ENCODE measurements at places on chromosomes 1 and 21.
A peak's percentile ranks its signal among the peaks of the same experiment; 100 is the strongest.

DNA sequence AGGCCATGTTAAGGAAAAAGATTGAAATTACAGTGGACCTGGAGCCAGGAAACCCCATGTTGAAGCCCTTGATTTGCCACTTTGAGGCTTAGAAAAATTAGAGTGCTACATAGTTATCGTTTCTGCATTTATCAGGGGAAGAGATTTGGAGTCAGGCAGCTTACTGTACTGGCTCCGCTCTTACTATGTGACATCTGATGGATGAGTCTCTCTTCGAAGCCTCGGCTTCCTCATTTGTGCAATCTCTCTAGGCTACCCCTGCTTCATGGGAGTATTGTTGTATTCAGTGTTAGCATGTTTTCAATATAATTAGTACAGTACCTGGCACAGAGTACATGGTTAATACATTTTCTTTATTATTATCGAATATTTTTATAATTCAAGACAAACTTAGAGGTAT is 480.4 kb upstream of the USP24 start:
- DNase-seq: no peak

DNA sequence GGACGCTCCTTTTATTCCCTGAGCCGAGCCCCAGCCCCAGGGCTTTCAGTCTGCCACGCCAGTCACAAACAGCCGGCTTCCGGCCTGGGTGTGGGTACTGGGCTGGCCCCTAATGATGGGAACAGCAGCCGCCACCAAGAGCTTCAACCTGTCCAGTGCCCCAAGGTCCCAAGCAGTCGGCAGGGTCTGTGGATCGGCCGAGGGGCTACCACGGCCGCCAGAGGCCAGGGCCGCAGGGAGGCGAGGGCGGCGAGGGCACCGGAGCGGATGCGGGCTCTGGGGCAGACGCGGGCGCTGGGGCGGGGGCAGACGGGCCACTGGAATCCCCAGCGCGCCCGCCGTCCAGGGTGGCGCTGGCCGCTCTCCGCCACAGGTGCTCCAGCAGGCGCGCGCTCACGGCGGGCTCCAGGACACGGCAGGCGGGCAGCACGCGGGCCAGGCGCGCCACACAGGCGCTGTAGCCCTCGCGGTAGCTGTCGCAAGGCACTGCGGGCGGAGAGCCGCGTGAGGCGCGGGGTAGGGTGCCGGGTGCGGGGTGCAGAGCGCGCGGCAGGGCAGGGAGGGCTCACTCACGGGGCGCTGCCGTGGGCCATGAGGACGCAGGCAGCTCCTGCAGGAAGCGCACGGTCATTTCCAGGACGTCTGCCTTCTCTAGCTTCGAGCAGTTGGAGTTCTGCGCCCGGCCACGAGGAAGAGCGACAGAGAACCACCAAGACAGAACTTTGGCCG is 887 bp downstream of the HES2 start:
- DNase-seq: no peak

DNA sequence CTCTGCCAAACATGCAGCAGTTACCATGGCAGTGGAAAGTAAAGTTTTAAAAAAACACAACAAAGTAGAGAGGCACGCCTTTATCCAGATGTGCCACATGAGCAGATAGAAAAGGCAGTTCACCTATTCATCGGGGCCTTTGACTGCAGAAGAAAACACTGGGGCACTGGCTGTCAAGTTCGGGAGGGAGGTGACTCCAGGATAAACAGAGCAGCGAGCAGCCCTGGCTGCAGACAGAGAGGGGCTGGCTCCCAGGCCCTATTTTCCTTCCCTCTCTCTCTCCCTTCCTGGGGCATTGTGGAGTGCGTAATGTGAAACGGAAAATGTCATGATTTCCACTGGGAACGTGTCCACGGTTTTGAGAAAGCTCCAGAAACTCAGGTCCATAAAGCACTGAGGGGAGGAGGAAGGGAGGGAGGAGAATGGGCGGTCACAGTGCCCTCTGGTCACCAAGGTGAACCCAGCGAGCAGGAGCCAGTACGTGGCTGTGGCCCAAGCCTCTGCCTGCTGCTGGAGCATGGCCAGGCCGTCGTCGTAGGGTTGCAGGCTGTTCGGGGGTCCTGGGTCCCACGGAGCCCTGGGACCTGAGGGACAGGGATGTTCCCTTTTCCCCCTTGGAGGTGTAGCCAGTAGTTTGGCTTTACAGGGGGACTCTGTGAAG is 114.7 kb upstream of the IRF2BP2 start:
- DNase-seq: no peak

DNA sequence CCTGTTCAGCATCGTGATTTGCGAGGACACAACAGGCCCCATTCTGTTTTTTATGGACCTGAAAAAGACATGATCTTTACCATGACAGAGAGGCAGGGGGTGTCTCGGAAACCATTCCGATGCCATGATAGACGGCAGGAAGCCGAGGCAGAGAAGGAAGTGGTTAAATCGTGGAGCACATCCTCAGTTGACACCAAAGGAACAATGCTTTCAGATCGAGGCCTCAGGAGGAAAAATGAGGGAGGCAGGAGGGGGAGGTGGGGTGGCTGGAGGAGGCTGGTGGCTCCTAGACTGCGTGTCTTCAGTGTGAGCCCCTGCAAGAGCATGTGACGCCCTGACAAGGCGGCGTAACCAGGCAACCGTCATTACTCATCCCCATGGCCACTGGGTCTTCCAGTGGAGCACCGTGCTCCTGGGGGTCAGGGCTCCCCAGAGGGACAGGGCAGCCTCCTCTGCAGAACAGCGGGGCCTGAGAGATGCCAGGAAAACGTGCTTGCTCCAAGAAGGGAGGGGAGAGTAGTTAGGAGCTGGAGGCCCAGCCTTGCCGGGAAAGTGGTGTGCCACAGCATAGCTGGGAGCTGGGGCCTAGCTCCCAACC is 172.8 kb upstream of the TMEM51 start:
- no peak for DNase-seq

GRCh38 chr1:216929870-216930582 is 206.8 kb upstream of the ESRRG start:
- DNase-seq: no peak

GRCh38 chr1:108719656-108720435 is 7.1 kb downstream of the FNDC7 start:
- DNase-seq: no peak

GRCh38 chr1:76640723-76641122 is 226.6 kb upstream of the ST6GALNAC5 start:
- DNase-seq: no peak

DNA sequence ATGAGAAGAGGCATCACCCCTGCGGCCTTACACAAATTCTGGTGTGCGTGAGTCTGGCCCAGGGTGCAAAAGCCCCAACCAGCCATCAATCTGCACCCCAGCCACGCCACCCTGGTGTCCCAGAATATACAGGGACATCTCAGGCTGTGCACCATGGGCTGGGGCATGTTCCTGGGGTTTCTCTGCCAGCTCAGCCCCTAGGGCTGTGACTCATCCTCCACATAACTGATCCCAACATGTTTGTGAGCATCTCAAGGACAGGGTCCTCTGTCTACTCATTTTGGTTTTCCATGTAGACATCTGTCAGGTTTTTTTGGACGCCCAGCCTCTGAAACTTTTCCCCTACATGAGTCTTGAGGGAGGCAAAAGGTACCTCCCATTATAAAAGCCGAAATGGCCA is 511 bp downstream of the ZNF683 start:
- no peak for DNase-seq

DNA sequence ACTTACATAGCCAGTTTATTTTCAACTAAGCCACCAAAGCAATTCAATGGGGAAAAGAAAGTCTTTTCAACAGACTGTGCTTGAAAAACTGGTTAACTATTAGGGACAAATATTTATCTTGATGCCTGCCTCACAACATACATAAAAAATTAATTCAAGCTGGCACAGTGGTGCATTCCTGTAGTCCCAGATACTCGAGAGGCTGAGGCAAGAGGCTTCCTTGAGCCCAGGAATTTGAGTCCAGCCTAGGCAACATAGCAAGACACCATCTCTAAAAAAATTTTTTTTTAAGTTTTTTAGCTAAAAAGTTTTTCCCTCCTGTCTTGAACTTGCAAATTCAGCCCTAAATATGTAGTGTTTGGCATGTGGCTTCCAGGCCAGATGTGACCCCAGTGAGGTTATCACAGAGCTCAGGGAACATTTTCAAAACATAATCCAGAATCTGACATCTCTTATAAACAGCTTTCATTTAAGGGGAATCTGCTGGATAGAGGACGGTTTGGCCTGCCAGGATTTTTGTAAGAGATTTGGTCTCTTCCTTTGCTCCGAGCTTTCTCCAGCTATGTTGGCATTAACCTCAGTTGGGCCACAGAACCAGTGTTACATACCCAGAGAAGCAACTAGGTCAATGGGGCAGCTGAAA is 46.4 kb downstream of the COL6A1 start:
- no peak for DNase-seq

GRCh38 chr1:8767006-8767405 is 50.4 kb downstream of the RERE start:
- DNase-seq: no peak

DNA sequence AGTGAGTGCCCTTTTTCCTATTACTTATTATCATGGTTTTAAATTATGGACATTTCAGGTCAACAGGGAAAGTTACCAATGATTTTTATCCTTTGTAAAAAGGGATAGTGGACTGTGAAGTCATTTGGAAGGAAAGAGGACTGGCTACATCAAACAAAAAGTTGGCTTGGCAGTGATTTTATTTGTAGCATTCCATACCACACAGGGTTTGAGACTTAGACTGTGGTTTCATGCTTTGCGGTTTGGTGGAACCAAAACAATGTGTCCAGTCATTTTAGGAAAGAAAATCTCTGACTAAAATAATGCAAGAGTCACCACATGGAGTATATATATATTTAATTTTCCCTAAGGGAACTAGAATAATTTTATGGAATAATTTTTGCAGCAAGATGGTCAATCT is 239.5 kb downstream of the HMCN1 start:
- no peak for DNase-seq

DNA sequence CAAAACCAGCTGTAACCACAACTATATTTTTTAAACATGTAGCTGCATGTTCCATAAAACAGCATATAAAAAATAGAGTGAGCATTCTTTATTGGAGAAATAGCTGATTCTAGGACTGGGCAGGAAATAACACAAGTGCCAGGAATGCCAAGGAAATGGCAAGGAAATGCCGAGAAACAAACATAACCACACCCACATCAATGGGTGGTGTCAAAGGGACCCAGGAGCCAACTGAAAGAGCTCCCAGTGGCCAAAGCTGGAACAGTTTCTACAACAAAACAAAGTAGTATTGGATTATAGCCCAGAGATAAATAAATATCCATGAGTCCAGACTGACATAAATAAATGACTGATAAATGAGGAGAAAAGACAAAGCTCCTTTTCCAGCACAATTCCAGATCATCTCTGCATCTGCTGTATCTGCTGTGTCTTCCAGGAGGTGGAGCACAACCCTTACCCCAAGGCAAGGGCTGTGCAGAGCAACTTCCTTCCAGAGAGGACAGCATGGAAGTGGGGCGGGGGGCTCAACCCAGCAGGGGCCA is 28.1 kb downstream of the ADARB1 start:
- no peak for DNase-seq

DNA sequence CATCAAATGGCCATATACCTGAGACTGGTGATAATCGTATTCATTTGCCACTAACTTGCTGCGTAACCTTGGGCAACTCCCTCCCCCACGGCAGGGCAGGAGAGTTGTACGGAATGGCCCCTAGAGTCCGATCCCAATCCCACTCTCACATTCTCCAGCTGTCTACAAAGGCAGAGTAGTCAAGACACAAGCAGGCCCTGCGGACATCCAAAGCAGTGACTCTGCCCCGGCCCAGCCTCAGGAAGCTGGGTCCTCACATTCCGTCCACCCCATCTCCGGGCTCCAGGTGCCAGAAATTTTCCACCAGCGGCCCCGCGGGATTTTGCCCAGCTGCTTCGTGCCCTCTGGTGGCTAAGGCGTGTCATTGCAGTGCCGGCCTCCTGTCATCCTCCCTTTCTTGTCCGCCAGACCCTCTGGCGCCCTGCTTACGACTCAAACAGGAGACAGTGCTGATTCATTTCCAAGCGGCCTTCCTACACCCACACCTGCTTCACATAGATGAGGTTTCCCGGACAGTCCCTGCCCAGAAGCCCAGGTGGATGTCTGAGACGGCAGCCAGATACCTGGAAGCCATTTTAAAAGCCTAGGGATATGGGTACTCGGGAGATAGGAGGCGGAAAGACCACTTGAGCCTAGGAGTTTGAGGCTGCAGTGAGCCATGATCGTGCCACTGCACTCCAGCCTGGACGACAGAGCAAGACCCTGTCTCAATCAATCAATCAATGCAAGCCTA is 2.9 kb upstream of the S100A2 start:
- DNase-seq: peak; percentile 75

- no peak for DNase-seq
These were observed 14.2 kb downstream of the RHOC start for GRCh38 chr1:112692681-112693080.

DNA sequence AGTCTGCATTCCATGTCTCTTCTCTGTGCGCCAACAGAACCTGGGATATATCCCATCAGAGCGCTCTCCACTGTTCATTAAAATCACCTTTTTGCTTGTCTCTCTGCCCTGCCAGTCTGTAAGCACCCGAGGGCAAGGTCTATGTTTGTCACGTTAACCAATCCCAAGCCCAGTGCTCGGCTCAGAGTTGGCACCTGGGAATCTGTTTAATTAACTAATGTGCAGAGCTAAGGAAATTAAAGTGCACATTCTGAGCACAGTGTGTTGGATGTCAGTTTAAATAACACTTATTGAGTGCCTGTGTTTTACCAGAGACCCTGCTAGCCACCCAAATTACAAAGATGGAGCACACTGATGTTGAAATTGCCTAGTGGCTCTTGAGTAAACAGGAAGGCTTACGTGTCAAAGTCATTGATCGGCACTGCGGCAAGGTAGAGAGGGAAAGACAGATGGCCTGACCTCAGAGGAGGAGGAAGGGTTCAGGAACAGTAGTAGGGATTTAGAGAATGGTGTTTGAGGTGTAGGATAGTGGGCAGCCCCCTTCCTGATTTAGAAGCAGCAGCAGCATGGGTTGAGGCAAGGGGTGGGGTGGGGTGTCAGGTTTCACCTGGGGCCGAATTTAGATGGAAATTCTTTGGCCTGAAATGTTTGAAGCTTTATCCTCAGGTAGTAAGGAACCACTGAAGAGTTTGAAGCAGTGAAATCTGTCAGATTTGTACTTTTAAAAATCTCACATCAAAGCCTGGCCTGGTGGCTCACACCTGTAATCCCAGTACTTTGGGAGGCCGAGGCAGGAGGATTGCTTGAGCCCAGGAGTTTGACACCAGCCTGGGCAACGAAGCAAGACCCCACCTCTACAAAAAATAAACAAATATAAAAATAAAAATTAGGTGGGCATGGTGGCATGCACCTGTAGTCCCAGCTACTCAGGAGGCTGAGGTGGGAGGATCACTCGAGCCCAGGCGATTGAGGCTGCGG is 7.7 kb downstream of the ARMH1 start:
- no peak for DNase-seq
